Effector memory CD4-positive, alpha-beta T cell (primary cell): ENCODE measurements at places on chromosomes 2 and 18.

- H3K36me3 ChIP-seq: no peaks in the 10 kb centered on the region
- no peaks in the 10 kb centered on the region for H3K27me3 ChIP-seq
- H3K4me3 ChIP-seq: no peak overlapping the region
These were observed 12.2 kb upstream of the COL5A2 start for GRCh38 chr2:189191766-189192165.

GRCh38 chr2:240954436-240955305 is 43.7 kb upstream of the SNED1 start:
- no peak for DNase-seq
- no peak overlapping the region for H3K4me3 ChIP-seq
- no peaks in the 10 kb centered on the region for H3K4me1 ChIP-seq

GRCh38 chr2:226877491-226877890 is 41.6 kb downstream of the RHBDD1 start:
- no peak for DNase-seq
- H3K4me1 ChIP-seq: no peaks in the 10 kb centered on the region
- no peak overlapping the region for H3K27ac ChIP-seq
- H3K36me3 ChIP-seq: peaks cover 4% of the 10 kb centered on the region

- H3K4me1 ChIP-seq: peaks cover 41% of the 10 kb centered on the region
- H3K36me3 ChIP-seq: no peaks in the 10 kb centered on the region
- no peak overlapping the region for H3K27ac ChIP-seq
- H3K4me3 ChIP-seq: no peak overlapping the region
- no peaks in the 10 kb centered on the region for H3K27me3 ChIP-seq
These were observed 225.3 kb upstream of the HDAC4 start for GRCh38 chr2:239625971-239626734.

- H3K4me1 ChIP-seq: no peaks in the 10 kb centered on the region
- DNase-seq: no peak
- no peak overlapping the region for H3K27ac ChIP-seq
- H3K27me3 ChIP-seq: no peaks in the 10 kb centered on the region
These were observed 366.9 kb upstream of the SLC14A2 start for GRCh38 chr18:45248240-45248903.
